Activated CD4-positive, alpha-beta T cell treated with anti-CD3 and anti-CD28 coated beads, Interleukin-2, amount 50 U/mL, for 48 hours (primary cell): ENCODE measurements at places on chromosomes 16 and 17.

DNA sequence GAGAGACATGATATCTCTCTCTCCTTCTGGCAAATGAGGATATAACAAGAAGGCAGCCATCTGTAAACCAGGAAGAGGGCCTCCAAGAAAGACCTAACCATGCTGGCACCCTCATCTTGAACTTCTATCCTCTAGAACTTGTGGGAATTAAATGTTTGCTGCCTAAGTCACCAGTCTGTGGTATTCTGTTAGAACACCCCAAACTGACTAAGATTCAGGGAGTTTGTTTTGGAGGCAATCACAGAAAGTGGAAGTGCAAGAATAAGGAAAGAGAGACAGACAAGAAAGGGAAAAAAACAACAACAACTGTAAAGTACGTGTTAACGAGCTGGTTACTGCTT is 114.5 kb upstream of the GOT2 start:
- no peak for DNase-seq

- no peak for DNase-seq
Measured at GRCh38 chr17:63483655-63484575, 7.1 kb downstream of the ACE start.

DNA sequence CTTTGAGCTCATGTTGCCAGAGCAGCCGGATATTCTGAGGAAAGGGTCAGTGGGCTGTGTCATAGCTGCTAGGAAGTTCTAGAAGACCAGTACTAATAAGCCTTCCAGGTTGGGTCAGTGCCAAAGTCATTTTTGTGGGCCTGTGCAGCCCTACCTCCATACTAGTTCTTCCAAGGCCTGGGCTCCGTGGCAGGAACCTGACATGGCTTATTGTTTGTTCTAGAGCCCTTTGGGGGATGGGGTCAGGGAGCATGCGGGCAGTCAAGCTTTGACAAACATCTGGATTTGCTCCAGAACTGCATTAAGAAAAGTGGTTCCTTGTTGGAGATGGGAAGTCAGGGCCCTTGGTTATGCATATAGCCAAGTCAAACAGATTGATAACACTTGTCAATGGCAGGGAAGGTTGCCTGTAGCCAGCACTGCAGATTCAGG is 7.6 kb downstream of the ALKBH5 start:
- DNase-seq = no peak

GRCh38 chr17:74431568-74432423 is at the start of gene GPRC5C:
Gene GPRC5C, plus strand, starts transcription at chr17:74432088. Its CDS starts 7,689 bp downstream, at chr17:74439777.
- DNase-seq = peak; percentile 65

GRCh38 chr16:17561056-17561455 is 90.3 kb upstream of the XYLT1 start:
- no peak for DNase-seq

DNA sequence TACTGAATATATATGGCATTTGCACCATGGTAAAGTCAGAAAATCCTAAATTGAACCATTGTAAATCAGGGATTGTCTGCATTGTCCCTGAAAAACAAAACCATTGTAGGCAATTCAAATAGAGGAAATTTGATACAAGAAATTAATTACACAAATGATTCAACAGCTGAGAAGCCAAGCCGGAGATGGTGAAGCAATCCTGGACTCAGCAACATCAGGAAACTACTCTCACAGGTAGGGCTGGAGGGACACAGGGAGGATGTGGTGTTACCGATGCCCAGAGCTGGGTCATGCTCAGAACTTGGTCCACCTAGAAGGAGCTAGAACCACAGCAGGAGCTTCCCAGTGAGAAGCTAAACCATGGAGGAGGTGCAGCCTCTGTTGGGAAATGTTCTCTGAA is 18.5 kb upstream of the SCNN1B start:
- DNase-seq = no peak

- DNase-seq = no peak
Measured at GRCh38 chr17:28030386-28030785, 12.1 kb upstream of the NLK start.

DNA sequence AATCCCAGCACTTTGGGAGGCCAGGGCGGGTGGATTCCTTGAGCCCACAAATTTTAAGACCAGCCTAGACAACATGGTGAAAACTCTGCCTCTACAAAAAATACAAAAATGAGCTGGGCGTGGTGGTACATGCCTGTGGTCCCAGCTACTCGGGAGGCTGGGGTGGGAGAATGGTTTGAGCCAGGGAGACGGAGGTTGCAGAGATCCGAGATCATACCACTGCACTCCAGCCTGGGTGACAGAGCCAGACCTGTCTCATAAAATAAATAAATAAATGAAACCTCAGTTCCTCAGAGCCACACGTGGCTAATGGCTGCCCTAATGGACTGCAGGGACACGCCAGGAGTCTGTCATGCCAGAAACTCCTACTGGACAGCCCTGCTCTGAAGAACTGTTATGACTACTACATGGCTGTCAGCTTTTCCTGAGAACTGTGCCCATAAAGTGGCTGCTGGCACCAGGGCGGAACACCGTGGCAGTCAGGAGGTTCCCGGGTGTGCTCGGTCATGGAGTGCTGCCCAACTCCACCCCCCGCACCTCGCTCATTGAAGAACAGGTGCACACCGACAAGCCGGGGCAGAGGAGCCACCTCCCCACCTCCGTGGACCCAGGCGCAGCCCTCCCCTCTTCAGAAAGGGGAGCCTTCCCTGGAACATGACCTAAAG is 4.3 kb downstream of the TMEM11 start:
- DNase-seq = no peak

DNA sequence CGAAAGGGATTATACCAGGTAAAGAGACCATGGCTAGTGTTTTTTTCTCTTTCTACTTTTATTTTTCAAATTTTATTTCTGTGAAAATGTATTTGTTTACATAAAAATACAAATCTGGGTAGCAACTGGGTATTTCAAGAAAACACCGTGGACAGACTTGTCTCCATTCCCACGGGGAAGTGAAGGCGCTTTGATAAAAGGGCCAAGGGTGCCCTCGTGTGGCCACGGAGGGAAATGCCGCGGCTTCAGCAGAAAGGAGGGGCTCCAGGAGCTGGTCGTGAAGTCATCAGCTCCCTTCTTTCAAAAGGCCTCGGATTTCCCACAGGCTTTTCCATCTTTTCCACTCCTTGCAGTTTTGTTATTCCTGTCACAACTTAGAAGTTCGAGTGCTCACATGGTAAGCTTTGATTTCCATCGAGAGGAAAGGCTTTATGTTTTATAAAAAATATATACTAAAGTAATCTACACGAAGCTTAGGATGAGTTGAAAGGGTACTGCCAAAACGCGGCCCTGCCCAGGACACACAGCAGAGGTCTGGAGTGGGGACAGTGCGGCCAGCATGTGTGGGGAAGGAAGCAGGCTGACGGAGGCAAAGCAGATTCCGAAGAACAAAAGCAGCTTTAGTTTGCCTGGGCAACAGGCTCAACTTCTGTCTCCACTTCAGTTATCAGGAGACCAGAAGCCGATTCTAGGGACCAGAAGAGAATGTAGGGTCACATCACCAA is 15.3 kb upstream of the MNT start:
- DNase-seq = peak; percentile 90

DNA sequence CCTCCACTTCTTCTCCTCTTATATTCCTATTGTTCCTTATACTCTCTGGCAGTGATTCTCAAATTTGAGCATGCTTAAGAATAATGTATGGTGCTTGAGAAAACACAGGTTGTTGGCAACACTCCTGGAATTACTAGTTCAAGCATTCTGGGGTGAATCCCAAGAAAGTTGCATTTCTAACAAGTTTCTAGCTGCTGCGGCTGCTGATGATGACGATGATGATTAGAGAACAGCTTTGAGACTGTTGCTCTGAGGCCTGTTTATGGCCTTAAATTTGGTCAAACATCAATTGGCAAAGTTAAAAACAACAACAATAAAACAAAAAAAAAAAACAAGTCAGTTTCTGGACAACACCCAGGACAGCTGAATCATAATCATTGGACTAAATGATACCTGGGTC is 961.9 kb downstream of the CDH11 start:
- no peak for DNase-seq

DNA sequence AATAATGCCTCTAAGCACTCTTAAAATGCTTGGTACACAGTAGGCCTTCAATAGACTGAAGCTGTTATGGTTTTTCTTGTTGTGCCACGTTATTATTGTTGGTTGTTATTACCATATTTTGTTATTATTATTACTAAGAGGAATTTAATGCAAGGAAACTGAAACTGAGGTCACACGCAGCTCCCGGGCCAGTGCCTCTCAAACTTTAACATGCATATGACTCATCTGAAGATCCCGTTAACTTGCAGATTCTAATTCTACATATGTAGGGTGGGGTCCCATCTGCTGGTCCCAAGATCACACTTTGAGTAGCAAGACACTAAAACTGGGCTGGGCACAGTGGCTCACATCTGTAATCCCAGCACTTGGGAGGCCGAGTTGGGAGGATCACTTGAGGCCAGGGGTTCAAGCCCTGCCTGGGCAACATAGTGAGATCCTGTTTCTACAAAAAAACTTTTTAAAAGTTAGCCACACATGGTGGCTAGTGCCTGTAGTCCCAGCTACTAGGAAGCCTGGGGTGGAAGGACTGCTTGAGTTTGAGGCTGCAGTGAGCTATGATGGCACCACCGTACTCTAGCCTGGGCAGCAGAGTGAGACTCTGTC is 888 bp downstream of the ACSM5 start:
- DNase-seq = no peak

DNA sequence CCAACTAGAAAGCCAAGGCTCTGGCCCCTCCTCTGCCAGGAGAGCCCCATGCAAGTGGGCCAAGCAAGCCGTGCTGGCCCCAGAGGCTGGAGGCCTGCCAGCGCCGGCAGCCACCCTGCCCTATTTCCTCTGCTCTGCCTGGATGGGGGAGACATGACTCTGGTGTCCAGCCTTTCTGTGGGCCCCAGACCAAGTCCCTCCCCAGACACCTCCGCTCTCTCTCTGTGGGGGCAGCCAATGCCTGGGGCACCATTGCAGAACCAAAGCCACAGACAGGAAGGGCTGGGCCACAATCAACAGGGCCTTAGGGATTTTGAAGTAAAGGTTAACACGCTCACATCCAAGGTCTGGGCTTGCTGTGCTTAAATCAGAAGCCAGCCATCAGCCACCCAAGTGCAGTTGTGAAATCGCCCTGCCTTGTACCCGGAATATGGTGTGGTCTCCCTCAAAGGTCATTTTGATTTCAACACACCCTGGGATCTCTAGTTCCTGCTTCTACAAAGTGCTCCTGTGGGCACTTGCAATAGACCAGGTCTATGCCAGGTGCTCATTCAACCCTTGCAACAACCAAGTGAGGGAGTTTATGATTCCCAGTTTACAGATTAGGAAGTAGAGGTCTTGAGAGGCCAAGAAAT is 63.5 kb upstream of the TEX2 start:
- DNase-seq = no peak

DNA sequence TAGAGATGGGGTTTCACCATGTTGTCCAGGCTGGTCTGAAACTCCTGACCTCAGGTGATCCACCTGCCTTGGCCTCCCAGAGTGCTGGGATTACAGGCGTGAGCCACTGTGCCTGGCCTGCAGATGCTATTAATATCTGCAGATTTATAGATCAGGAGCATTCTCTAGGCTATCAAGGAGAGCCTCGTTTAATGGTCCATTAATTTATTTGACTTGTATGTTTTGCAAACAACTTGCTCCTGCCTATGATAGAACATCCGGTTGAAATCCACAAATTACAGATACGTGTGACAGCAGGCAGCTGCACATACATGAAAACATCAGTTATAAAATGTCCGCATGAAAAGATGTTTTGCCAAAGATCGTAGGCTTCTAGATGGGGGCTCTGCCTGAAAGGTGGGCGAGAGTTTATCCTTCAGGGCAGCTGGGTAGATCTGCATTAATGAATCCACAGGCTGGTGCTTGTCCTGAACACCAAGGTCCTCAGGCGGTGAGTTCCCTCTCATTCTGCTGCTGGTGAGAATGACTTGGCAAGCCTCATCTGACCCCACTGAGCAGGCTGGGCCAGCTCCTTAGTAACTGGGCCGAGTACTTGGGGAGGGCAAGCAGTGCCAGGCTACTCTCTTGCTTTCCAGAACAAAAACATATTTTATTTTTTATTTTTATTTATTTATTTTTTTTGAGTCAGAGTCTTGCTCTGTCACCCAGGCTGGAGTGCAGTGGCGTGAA is 37.1 kb upstream of the MGAT5B start:
- no peak for DNase-seq

DNA sequence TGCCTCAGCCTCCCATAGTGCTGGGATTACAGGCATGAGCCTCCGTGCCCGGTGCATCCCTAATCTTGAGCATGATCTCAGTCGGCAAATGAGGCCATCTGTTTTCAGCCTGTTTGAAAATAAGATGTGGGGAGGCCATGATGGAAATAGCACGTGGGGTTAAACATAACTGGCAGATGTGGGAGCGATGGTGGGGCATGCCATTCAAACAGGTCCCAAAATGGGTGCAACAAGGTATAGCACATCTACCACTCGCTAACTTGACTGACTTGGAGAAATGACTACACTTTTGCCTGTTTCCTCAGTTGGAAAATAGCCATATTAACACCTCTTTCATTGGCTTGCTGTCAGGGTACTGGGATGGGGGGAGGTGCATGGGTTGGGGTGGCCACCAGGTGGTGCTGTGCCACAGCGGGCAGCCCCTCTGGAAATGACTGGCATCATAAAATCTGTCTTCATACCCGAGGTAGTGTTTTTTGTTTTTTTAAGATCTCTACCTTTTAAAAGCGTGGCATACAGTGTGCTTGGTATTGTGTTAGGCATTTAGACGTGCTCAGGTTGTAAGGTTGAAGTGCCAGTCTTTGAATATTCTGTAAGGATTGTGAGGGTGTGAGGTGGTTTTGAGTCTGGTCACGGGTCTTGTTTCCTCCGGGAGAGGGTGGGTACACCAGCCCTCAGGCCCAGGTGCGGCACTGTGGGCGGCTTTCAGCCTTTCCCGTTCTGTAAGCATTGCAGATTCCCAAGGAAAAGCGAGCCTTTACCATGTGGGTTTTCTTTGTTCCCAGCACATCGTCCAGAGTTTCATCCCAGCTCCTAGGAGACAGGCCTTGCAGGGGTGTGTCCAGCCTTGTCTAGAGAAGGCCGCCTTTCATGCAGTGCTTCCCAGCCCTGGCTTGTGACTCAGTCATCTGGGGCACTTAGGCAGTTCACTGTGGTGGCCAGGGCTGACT is 2.9 kb upstream of the TTYH2 start:
- DNase-seq = peak; percentile 85

GRCh38 chr17:81454473-81454872 is 58.1 kb downstream of the ACTG1 start:
- no peak for DNase-seq

DNA sequence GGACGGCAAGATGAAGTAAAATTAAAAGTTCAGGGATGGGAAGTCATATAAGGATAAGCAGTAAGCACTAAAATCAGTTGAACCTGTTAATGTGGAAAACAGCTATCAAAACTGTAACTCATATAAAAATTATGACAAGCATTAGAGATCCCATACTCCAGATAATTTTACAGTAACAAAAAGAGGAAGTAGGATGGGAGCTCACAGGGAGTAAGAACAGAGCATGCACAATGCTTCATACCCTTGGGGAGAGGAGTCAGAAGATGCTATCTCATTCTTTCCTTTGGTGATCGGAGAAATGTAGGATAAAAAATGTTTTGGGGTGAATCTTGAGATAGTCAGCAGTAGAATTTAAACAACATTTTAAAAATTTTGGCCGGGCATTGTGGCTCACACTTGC is 164.7 kb upstream of the CACNG5 start:
- DNase-seq = no peak
